SJSA1 (cell line): ENCODE measurements at places on chromosomes 2 and 18. TPM values are rescaled to one million over a fixed set of nuclear protein-coding genes. Genes with fewer than 3 reads are reported as not detected.
A peak's percentile ranks its signal among the peaks of the same experiment; 100 is the strongest.

DNA sequence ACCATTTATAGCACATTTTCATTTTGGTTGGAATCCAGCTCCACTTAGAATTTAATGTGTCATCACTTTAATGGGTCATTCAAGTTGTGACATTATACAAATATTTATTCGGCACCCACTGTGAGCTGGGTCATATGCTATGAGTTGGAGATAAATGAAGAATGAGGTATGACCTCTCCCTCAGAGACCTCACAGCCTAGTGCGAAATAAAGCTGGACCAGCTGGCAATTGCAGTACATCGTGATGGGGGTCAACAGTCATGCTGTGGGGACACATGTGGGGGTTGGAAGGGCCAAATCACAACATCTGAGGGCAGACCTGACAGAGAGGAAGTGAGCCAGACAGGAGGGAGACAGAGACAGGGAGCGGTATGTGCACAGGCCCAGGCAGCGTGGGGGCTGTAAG, 175.4 kb downstream of the MAIP1 start:
- no peaks in the 10 kb centered on the region; the same call in 1 of the 2 replicates for H3K4me1 ChIP-seq
- DNase-seq: no peak
- H3K27ac ChIP-seq: no peak overlapping the region
- H3K27me3 ChIP-seq: no peaks in the 10 kb centered on the region
- no peak overlapping the region for H3K4me3 ChIP-seq
- no peaks in the 10 kb centered on the region for H3K36me3 ChIP-seq

DNA sequence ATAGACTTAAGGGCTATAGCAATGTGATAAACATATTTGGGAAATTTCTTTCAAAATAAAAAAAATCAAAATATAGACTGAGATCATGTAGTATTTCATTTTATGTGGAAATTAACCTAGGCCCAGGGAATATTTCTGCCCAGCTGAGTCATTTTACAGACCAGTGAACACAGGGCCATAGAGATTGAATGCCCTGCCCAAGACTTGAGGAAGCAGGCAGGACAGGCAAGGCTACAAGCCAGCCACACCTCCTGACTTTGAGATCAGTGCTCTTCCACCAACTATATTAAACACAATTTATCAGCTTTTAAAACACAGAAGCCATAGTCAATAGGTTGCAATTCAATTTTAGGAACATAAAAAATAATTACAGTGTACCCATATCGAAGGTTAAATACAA, 12.9 kb downstream of the CCDC148 start:
- H3K4me1 ChIP-seq: no peaks in the 10 kb centered on the region
- no peak overlapping the region for H3K27ac ChIP-seq
- no peak for DNase-seq
- no peak overlapping the region for H3K4me3 ChIP-seq
- no peaks in the 10 kb centered on the region for H3K27me3 ChIP-seq
- H3K36me3 ChIP-seq: no peaks in the 10 kb centered on the region

GRCh38 chr2:237786936-237787335, 11.6 kb upstream of the RBM44 start:
- H3K4me3 ChIP-seq: no peak overlapping the region
- peaks cover 9% of the 10 kb centered on the region for H3K36me3 ChIP-seq
- H3K4me1 ChIP-seq: peaks cover 5% of the 10 kb centered on the region; the same call in 1 of the 2 replicates
- DNase-seq: no peak
- H3K27me3 ChIP-seq: no peaks in the 10 kb centered on the region

Gene PCARE
- total RNA-seq: not detected in 2 replicates

Gene ZSWIM2
- total RNA-seq: not detected in 2 replicates

DNA sequence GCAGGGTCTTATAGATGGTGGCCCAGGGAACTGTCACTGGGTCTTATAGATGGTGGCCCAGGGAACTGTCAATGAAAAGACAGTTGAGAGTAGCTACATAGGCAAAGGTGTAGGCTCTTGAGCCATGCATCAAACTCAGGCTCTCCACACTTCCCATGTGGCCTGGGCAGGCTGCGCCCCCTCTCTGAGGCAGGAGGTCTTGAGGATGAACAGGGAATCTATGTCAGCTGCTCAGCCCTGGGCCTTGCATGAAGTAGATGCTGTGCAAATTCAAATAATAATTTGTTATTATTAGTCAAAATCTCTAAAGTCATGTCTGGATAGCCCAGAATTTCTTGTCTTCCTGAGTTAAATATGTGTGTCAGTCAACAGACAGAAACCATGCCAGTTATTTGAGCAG, 26.7 kb downstream of the STK25 start:
- H3K27ac ChIP-seq: no peak overlapping the region
- peaks cover 20% of the 10 kb centered on the region for H3K36me3 ChIP-seq
- H3K27me3 ChIP-seq: no peaks in the 10 kb centered on the region

GRCh38 chr2:199606193-199606780, 148.5 kb upstream of the SATB2 start:
- H3K4me1 ChIP-seq: no peaks in the 10 kb centered on the region
- no peak overlapping the region for H3K4me3 ChIP-seq
- no peak for DNase-seq
- no peaks in the 10 kb centered on the region; the same call in 1 of the 2 replicates for H3K27me3 ChIP-seq
- H3K36me3 ChIP-seq: no peaks in the 10 kb centered on the region

DNA sequence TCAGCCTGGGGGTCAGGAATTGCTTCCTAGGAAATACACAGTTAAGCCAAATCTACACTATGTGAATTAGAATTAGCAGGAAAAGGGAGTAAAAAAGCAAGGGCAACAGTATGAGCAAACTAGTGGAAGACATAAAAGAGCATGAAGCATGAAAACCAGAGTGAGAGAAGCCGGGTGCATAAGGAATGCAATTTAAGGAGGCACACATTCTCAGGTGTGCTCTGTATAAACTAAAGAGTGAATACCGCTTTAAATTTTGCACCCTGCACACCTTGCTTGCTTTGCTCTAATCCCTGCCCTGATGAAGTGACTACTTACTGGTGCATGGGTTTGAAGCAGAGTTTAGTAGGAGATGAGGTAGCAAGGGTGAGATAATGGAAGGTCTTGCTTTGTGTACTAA, 65.7 kb upstream of the EPHA4 start:
- no peaks in the 10 kb centered on the region for H3K36me3 ChIP-seq
- H3K4me3 ChIP-seq: no peak overlapping the region
- DNase-seq: no peak
- no peaks in the 10 kb centered on the region for H3K27me3 ChIP-seq
- H3K27ac ChIP-seq: no peak overlapping the region
- H3K4me1 ChIP-seq: no peaks in the 10 kb centered on the region

Gene MDH1B
- total RNA-seq: 0.42 and 1.8 TPM in 2 replicates

Gene RHOB
- 399 and 453 TPM in 2 replicates for total RNA-seq

DNA sequence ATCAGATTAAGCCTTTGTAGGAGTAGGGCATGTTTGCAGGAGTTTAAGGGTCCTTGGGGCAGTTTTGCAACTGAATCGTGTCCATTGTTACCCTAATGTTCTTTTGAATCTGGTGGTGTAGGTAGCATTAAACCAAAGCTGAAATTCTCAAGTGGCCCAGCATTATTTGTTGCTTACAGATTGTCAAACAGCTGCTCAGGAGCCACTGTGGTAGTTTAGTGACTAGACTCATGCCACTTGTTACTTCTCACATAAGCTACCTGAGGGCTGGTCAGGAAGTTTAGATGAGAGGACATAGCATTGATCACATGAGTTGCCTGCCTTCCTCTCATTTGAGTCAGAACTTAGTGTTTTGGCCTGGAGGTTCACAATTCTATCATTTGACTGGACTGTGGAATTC, 157.6 kb downstream of the HAUS1 start:
- peaks cover 31% of the 10 kb centered on the region for H3K4me1 ChIP-seq
- no peaks in the 10 kb centered on the region for H3K27me3 ChIP-seq
- no peak overlapping the region for H3K4me3 ChIP-seq
- DNase-seq: no peak

DNA sequence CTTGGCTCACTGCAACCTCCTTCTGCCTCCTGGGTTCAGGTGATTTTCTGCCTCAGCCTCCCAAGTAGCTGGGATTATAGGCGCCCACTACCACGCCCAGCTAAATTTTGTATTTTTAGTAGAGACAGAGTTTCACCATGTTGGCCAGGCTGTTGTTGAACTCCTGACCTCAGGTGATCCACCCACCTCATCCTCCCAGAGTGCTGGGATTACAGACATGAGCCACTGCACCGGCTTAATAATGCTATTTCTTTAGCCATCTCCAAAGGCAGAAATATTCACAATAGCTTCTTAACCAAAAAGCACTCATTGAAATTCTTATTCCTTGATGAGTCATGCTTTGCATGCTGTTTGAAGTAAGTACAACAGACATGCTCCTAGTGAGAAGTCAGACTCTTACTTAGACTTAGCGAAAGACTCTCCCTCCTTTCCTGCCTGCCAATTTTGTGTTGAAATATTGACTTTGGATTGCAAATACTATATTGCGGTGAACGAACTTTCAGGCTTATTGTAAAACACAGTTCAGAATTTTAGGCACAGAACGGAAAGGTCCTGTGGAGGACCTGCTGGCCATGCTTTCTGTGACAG, 4.4 kb downstream of the ACTR3 start:
- H3K27ac ChIP-seq: peak overlapping the region; percentile 29
- peaks cover 62% of the 10 kb centered on the region for H3K36me3 ChIP-seq
- DNase-seq: peak; percentile 63
- H3K4me3 ChIP-seq: no peak overlapping the region
- H3K4me1 ChIP-seq: peaks cover 45% of the 10 kb centered on the region

DNA sequence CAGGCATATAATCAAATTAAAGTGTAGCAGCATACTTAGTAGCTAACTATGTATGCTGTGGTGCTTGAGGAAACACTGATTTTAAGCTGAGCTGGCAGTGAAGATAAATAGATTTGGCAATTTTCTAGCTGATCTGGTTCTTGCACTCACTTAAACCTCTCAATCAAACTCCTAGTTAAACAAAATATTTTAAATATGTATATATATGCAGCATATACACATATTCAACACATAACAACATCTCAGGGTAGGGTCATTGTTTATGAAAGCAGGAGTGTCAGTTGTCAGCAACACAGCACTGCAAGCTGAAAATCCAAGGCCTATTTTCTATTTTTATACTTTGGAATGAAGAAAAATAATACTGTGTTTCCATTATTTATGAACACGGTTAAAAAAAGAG, 10.4 kb upstream of the FSHR start:
- H3K4me3 ChIP-seq: no peak overlapping the region
- no peaks in the 10 kb centered on the region for H3K36me3 ChIP-seq
- no peak overlapping the region for H3K27ac ChIP-seq
- H3K4me1 ChIP-seq: no peaks in the 10 kb centered on the region

GRCh38 chr2:119702918-119703401, 24.0 kb downstream of the TMEM177 start:
- no peak overlapping the region for H3K4me3 ChIP-seq
- no peaks in the 10 kb centered on the region for H3K36me3 ChIP-seq
- H3K4me1 ChIP-seq: 0 out of 2 replicates have a peak, but pooled peaks cover 3% of the 10 kb centered on the region

DNA sequence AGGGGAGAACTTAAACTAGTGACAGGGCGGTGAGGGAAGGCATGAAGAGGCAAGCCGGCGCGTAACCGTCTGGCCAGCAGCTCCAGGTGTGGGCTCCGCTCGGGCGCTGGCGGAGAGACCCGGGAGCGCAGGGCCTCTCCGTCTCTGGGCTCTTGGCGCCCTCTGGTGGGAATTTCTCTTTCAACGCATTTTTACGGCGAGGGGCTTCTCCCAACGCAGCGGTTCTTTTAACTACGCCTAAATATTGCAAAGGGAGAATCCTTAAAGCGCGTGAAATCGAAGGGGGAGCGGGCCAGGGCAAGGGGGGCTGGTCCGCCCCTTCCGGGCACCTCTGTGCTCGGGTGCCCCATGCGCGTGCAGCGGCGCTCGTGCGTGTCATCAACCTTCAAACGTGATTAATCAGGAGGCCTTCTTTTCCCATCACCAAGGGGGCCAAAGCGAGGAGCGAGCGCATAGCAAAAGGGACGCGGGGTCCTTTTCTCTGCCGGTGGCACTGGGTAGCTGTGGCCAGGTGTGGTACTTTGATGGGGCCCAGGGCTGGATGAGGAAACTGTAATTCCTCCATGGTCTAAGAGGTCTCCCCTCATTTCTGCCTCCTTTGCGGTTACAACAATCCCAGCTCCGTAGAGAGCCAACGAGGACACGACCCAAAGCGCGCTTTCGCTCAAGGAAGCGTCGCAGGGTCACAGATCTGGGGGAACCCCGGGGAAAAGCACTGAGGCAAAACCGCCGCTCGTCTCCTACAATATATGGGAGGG, 762 bp upstream of the GAD1 start:
- peak overlapping the region; percentile 35 for H3K4me3 ChIP-seq
- no peaks in the 10 kb centered on the region for H3K36me3 ChIP-seq
- peak; percentile 65 for DNase-seq
- H3K27ac ChIP-seq: no peak overlapping the region
- H3K27me3 ChIP-seq: peaks cover 68% of the 10 kb centered on the region

DNA sequence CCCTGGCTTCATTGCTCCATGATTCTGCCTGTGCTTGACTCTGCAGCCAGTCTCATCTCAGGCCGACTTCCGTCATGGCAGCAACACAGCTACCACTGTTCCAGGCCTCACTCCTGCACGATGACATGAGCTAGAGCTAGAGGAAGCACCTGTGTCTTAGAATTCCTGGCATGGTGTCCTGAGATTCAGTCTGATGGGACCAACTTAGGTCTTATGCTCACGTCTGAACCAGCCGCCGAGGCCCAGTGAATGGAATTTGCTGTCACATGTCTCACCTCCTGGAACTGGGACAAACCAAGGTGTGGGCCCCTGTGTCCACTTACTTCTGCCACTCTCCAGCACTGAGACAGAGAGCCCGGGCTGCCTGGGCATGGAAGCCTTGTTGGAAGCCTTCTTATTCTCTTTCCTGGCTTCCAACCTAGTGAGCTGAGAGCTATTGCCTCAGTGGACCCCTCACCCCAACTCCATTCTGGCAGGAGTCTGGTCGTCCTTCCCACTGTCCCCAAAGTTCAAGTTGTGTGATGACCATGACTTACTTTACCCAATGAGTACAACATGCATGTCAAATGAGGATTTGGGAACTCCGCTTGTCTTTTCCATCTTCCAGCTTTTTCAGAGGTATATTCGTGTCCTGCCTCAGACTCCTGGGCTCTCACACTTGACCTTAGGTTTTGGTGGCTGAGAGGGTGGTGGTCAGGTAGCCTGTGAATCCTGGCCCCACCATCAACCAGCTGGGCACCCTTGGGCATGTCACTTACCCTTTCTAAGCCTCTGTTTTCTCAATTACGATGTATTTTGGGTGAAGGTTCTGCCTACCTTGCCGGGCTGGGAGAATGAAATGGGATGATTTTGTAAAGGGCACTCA, 39.1 kb upstream of the HS6ST1 start:
- H3K27me3 ChIP-seq: no peaks in the 10 kb centered on the region
- no peaks in the 10 kb centered on the region for H3K36me3 ChIP-seq
- no peak for DNase-seq
- H3K27ac ChIP-seq: no peak overlapping the region
- no peak overlapping the region for H3K4me3 ChIP-seq

- DNase-seq: peak; percentile 44
- H3K27me3 ChIP-seq: no peaks in the 10 kb centered on the region
- H3K4me1 ChIP-seq: peaks cover 12% of the 10 kb centered on the region
Measured at GRCh38 chr2:44169155-44169898, 652 bp downstream of the PPM1B start.

GRCh38 chr18:63889626-63890025, 2.1 kb downstream of the SERPINB2 start:
- no peak for DNase-seq
- no peaks in the 10 kb centered on the region for H3K36me3 ChIP-seq
- H3K27me3 ChIP-seq: no peaks in the 10 kb centered on the region
- H3K27ac ChIP-seq: no peak overlapping the region
- H3K4me3 ChIP-seq: no peak overlapping the region

- H3K36me3 ChIP-seq: no peaks in the 10 kb centered on the region
- H3K4me1 ChIP-seq: peaks cover 7% of the 10 kb centered on the region
- peak overlapping the region; percentile 50 for H3K27ac ChIP-seq
Measured at GRCh38 chr2:242085941-242086621, 216.6 kb downstream of the RTP5 start.

- H3K27ac ChIP-seq: no peak overlapping the region
- no peak overlapping the region for H3K4me3 ChIP-seq
- H3K27me3 ChIP-seq: no peaks in the 10 kb centered on the region
- DNase-seq: no peak
- no peaks in the 10 kb centered on the region for H3K4me1 ChIP-seq
Measured at GRCh38 chr2:165425556-165425955, 43.9 kb upstream of the CSRNP3 start.

Gene ANKRD29
- 0.34 TPM in 1 of 2 replicates, not detected in the other for total RNA-seq
